ENCODE measurements at places on chromosomes 4 and X.

- no peak for DNase-seq
Measured at GRCh38 chr4:186104890-186105646, 564 bp downstream of the FAM149A start.

GRCh38 chr4:158566860-158567259 is 45.2 kb downstream of the RXFP1 start:
- no peak for DNase-seq

DNA sequence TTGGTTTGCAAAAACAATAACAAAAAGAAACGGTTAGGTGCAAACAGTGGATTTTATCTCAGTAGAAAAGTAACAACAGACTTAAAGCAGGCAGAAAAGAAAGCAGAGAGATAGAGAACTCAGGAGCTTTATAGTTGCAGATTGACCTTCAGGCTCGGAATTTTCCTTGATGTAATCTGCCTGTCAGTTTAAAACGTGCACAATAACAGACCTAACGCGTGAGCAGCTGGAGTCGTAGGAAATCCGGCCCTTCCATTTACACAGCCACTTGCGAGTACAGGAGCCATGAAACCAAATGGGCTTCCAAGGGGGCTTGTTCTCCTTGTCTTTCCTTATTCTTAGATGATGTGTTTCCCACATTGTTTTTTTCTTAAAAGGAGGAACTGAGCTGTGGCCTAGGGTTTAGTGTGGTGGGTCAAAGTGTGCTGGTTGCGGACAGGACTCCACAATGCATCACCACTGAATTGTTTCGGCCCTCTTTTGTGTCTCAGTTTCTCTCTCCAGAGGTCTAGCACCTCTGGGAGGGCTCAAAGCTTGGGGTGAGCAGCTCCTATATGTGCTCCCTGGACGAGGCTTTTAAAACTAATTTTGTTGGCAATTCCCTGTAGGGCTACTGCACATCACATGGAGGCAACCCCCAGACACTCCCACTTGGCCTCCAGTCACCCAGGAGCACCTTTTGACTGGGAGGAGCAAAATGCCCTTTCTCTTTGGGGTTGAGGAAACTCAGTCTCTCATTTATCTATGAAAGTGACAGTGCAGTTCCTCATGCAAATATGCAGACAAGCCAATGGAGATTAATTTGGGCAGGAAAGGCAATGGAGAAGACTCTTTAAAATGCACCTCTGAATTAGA is 13.9 kb upstream of the MPP1 start:
- no peak for DNase-seq

- DNase-seq, result no peak
Measured at GRCh38 chr4:157983300-157983699, 189.5 kb downstream of the GASK1B start.

GRCh38 chr4:40516651-40517050 is 113.0 kb downstream of the RBM47 start:
- DNase-seq, result no peak
